ENCODE measurements at places on chromosomes 4 and X.

GRCh38 chrX:150503898-150504219 lies 64.6 kb upstream of the MTM1 start:
- no peak for DNase-seq

GRCh38 chr4:52421811-52422213 lies 237.3 kb downstream of the USP46 start:
- no peak for DNase-seq

- no peak for DNase-seq
Measured at GRCh38 chr4:86558797-86559196, 35.3 kb upstream of the PTPN13 start.

- DNase-seq = no peak
Measured at GRCh38 chr4:14841801-14842768, 160.2 kb upstream of the CPEB2 start.

DNA sequence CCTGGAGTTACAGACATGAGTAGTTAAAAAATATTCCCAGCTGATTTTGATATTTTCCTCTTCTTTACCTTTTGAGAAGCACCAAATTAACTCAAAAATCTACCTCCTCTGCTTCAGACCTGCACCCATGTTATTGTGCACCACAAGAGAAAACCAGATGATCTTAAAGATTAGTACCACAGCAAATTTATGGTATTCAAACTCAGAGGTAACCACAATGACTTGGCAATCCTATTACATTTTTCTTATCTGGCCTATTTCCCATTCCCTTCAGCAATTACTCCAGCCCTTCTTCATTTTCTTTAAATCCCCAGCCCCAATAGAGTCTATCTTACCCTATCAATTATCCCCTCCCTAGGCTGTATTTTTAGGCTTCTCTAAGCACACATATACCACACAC lies 535.1 kb downstream of the FAT4 start:
- no peak for DNase-seq

DNA sequence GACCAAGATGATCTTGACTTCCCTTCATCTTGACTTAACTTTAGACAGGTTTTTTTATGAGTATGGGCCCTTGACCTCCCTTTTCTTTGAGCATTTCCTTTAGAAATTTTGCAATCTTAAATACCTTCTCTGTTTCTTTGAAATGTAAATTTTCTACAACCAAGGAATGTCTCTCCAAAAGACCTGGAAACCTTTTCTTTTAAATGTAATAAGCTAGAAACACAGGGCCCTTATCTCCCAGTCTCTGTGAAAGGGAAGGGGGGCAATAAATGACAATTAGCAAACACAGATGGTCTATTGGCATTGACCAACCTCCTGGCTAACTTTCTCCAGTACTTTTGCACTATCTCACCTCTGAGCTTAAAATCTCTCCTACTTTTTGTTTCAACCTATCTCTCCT lies 144.3 kb upstream of the GK2 start:
- no peak for DNase-seq

Data from activated CD4-positive, alpha-beta T cell treated with anti-CD3 and anti-CD28 coated beads, Interleukin-2, amount 50 U/mL, for 24 hours (primary cell).